ENCODE measurements at places on chromosomes 16 and 17.

DNA sequence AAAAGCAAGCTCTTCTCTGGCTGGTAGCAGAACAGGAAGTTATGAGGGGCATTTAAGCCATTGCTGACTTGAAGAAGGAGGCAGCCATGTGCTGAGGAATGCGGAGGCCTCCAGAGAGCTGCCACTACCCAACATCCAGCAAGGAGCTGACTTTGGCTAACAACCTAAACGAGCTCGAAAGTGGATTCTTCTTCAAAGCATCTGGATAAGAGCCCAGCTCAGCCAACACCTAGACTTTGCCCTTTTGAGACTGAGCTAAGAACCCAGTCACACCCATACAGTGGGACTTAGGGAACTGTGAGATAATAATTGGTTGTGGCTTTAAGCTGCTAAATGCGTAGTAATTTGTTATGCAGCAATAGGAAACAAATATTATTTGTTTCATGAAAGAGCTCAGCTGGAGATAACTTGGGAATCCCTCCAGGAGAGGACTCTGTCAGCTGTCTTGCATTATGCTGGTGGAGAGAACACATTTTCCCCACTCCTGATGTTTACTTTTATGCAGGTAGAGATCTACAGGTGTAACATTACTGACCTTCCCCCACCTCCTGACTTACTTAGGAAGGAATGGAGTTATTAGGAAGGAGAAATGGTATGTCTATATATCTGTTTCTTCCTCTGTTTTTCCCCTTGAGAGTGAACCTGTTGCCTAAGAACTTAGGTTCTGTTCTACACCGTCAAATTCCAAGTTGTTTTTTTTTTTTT lies 52.7 kb upstream of the ZNF629 start:
- DNase-seq, result no peak

DNA sequence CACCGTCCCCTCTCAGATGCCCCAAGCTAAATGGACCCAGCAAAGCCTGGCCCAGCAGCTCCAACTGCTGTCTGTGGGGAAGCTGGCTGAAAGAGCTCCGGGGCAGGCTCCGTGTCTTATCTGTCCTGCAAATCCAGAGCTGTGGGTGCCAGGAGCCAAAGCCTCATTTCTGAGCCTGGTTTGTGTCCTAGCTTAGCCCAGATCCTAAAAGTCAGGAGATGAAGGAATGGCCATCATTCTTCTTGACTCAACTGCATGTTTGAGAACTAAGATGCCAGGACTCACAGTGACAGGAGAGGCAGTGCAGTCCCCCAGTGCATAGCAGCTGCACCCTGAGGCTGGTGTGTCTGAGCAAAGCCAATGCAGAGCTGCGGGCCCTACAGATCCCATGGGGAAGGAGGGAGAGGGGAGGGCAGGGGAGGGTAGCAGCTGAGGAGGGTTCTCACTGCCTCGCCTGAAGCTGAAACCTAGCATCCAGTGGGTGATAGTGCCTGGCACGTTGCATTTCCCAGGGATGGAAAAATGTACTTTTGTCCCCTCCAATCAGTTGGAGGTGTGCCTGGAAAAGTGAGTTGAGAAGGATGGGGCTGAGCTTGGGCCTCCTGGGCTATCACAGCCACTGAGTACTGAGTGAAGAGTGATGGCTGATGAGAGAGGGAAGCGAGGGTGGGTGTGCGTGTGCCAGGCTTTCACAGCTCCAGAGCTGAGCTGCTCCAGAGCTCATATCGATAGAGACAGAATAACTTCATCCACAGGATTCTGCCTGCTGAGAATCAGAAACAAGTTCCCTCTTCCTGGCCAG lies 24.5 kb upstream of the CD300E start:
- no peak for DNase-seq

DNA sequence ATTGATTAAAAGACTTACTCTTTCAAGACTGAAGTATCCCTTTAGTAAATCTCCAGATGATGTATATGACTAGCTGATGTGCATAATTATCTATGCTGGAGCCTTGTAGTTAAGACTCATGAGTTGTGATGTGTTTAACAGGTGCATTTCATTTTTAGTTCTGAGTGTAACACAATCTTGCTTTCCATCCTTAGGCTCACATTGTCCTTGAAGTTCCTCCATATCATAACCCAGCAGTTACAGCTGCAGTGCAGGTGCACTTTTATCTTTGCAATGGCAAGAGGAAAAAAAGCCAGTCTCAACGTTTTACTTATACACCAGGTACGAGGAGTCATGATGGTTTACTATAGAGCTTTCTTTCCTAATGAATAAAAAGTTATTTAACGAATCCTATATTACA lies 52.9 kb downstream of the ESRP2 start:
- no peak for DNase-seq

DNA sequence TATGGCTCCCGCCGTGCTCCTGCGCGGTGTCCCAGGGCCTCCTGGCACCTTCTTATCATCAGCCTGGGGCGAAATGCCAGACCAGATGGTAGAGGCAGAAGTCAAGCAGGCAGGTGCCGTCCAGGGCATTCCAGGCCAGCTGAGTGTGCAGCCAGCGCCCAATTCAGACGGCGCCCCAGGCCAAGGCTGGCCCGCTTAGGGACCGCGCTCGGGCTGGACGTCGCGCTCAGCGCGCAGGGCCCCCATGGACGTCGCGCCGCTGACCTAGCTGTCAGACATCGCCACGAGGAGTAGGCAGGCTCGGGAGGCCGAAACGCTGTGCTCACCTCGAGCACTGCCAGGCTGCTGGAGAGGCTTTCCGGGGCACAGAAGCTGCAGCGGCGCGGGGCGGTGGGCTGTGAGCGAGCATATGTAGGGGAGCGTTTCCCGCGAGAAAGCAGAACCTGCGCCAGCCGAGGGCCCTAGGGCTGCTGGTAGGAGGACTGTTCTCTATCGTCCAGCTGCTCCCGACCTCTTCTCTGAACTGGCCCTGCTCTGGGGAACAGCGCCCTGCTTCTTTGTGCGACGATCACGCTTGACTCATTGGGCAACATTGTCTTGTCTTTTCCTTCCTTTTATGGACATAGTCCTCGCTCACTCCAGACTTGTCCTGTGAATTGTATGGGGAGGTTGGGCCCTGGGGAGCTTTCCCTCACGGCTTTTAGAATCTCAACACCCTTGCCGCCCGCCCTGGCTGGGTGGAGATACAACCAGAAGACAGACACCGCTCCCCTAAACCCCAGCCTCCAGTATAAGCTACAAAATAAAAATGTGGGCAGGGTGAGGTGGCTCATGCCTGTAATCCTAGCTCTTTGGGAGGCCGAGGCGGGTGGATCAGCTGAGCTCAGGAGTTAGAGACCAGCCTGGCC lies 8.4 kb upstream of the CA4 start:
- no peak for DNase-seq

DNA sequence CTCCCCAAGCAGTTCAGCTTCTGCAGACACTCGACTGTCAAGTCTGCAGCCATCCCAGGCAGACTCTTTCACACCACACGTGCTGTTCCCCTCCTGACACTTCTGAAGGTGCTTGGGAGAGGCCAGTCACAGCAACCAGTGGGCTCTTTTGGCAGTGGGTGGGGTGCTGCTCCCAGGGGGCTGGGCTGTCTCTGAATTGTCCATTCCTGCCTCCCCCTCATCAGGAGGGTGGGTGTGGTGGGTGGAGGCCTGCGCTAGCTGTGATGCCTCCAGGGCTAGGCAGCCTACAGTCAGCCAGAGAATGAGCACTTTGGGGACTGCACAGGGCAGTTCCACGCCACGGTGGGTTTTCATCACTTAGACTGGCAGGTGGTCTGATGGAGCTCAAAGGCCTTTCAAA lies 10.3 kb downstream of the STARD3 start:
- DNase-seq, result no peak

GRCh38 chr16:57191056-57191571 lies 5.0 kb downstream of the RSPRY1 start:
- no peak for DNase-seq

- no peak for DNase-seq
These were observed 827 bp upstream of the UBALD1 start for GRCh38 chr16:4615384-4616046.

- DNase-seq, result no peak
These were observed 137.4 kb downstream of the NPIPB5 start for GRCh38 chr16:22648141-22648540.

DNA sequence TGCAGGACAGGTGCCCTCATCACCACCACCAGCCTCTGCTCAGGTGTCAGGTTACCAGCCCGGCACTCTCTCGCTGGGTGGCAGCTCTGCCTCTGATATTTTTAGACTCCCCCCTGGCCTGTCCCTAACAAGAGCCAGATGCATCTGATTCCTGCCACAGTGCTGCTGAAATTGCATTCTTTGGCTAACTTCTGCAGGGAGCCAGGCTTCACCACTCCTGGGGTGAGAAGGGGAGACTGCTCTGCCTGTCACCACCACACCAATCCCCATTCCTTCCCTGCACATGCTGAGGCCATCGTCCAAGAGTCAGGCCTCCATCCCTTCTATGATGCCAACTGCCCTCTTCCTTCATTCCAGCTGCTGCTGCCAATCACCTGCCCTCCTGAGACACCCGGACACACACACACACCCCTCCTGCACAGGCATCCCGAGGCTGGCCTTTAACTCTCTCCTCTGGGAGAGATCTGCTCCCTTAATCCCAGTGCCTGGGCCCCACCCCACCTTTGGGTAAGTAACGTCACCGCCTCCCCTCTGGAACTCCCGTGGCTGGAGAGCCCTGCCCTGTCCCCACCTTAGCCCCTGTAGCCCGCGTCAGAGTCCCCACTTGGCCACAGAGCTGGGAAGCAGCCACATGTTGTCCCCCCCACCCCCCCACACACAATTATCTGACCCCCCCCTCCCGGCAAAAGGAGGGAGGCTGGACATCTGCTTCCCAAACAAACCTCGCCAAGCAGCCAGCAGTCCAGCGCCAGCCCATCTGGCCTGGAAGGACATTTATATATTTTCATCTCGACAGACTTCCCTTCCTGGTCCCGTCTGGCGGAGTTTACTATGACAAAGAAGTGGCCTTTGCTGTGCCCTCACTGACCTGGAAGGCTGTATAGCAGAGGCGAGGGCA lies 2.8 kb downstream of the EMP2 start:
- DNase-seq, result no peak

DNA sequence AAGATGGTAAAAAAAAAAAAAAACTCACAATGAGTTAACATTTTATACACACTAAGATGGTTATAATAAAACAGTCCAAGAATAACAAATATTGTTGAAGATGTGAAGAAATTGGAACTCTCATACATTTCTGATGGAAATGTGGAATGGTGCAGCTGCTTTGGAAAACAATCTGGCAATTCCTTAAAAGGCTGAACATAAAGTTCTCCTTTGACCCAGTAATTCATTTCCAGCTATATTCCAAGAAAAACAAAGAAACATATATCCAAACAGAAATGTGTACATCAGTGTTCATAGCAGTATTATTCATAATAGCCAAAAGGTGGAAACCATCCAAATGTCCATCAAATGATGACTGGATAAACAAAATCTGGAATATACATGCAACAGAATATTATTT lies 97.3 kb upstream of the NETO2 start:
- DNase-seq, result no peak

DNA sequence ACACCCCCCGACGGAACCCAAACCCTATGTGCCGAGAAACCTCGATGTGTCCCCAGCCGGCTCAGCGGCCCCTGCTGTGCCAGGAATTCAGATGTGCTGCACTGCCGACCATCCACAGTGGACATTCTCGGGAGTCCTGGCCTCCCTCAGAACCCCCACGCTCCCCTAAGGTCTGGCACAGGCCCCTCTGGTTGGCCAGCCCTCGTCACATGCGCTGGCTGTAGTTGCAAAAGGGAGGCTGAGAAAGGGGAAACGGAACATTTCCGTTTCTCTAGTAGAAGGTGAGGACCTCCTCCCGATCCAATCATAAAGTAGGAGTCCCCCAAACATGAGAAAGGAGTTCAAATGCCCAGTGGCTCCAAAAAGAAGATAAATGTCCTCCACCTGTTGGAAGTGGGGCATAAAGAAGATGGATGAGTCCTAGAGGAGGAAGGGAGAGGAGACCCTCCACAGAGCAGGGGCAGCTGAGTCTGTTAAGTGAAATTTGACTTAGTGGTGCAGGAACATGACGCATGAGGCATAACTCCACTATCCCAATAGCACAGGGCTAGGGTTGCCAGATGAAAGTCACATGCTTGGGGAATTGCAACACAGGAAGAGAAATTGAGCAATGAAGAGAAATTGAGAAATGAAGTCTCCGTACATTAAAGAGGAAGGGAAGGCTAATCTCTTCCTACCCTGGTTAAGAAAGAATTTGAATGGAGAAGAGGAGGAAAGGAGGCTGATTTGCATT lies 49.3 kb upstream of the WSB1 start:
- DNase-seq, result no peak

GRCh38 chr17:1997927-1998742 lies 27.0 kb downstream of the RTN4RL1 start:
- DNase-seq, result no peak

DNA sequence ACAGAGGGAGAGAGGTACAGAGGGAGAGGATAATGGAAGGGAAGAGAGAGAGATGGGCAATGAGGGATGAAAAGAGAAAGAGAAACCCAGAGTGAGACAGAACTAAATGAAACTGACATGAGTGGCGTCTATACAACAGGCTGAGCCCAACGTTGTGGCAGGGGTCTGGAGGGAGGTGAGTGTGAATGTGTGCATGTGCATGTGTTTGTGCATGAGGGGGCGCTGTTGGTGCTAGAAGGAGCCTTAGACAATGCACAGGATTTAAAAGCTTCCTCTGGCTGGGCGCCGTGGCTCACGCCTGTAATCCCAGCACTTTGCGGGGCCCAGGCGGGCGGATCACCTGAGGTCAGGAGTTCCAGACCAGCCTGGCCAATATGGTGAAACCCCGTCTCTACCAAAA lies 454.8 kb upstream of the CDH11 start:
- DNase-seq, result no peak

DNA sequence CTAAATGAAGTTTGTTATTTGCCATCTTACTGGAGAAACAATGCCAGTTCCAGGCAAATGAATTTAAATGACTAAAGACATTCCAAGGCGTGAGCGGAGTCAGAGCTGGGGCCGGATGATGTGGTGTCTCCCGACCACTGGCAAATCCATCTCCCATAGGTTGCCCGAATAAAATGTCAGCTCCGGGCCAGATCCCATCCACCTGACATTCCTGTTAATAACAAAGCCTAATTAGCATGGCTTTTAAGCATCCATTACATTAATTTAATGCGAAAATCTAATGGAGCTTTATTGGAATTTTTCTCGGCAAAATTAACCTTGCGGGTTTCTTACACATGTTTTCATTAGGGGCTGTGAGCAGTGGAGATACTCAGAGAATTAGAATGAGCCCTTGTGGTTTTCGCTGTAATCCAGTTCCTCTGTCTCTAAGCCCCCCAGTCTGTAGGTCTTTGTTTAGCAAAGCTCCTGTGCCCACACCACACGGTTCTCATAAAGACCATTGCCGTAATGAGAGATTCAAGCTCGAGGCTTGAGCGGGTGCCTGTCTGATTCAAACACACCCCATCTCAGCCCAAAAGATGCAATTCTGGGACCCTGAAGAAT lies 123.3 kb downstream of the CCT6B start:
- no peak for DNase-seq

Measured in CD4-positive, alpha-beta T cell treated with Interleukin-6 for 4 hours (primary cell).